EL (cell line): ENCODE measurements at places on chromosomes 1 and 21.

- no peak for DNase-seq
Observed at GRCh38 chr1:7331926-7332535, 439.1 kb upstream of the VAMP3 start.

- no peak for DNase-seq
Observed at GRCh38 chr1:44407430-44408211, 2.6 kb downstream of the RNF220 start.

DNA sequence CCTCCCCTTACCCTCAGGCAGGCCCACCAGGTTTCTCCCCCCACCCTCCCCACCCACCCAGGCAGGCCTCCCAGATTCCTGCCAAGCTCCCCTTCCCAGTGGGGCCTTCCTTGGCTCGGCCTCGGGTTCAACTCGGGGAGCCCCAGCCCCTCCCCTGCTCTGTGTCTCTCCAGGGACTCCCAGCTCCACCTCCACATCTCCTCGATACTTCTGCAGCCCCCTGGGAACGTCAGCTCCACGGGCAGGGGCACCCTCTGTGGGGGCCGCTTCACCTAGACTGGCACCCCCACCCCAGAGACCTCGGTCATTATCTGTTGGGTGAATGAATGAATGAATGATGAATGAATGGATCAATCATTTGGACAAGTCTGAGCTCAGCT is 775 bp downstream of the MMEL1 start:
- no peak for DNase-seq

- peak; percentile 72 for DNase-seq
Observed at GRCh38 chr1:94746635-94747525, 73.3 kb upstream of the SLC44A3 start.

- no peak for DNase-seq
Observed at GRCh38 chr1:167627615-167627864, 2.5 kb upstream of the RCSD1 start.

- no peak for DNase-seq
Observed at GRCh38 chr1:233078396-233078795, 128.0 kb downstream of the NTPCR start.

GRCh38 chr1:234957330-234958065 is 171.1 kb downstream of the TOMM20 start:
- peak; percentile 83 for DNase-seq

DNA sequence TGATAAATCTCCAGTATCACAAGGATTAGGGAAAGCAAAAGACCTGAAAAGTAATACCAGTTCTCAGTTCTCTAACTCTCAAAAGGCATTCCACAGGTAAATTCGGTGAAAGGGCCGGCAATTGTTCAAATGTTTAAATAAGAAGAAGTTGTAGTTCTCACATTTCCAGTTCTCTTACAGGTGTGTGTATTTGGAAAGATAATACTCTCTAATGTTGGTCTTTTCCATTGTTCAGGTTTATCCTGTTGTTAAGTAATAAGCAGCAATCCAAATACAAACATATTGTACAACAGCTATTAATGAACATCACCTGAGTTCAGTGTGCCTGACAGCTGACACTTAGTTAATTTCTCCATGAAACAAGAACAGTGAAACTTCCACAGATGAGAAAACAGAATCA is 13.2 kb upstream of the PRKAB2 start:
- no peak for DNase-seq

- DNase-seq = no peak
Observed at GRCh38 chr1:195294911-195295310, 1313.3 kb downstream of the KCNT2 start.

- DNase-seq = peak; percentile 8
Observed at GRCh38 chr1:47751996-47752451, 245.2 kb downstream of the TRABD2B start.

DNA sequence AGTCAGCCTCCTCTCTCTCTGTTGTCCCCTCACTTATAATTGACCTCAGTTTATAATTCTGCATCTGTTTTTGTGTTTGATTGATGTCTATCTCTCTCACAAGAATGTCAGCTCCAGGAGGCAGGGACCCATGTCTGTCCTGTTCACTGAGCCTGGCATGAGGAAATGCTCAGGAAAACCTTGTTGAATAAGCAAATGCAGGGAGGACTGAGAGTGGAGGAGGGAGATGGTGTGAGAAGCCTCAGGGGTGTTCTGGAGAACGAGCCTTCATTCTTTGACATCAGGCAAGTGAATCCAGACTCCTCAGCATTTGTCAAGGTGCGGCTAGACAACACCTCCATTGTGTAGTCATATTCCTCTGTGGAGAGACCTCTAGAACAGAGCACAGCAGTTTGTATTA is 45.5 kb downstream of the MAN1C1 start:
- DNase-seq = no peak

GRCh38 chr1:7376676-7377075 is 394.4 kb upstream of the VAMP3 start:
- no peak for DNase-seq

DNA sequence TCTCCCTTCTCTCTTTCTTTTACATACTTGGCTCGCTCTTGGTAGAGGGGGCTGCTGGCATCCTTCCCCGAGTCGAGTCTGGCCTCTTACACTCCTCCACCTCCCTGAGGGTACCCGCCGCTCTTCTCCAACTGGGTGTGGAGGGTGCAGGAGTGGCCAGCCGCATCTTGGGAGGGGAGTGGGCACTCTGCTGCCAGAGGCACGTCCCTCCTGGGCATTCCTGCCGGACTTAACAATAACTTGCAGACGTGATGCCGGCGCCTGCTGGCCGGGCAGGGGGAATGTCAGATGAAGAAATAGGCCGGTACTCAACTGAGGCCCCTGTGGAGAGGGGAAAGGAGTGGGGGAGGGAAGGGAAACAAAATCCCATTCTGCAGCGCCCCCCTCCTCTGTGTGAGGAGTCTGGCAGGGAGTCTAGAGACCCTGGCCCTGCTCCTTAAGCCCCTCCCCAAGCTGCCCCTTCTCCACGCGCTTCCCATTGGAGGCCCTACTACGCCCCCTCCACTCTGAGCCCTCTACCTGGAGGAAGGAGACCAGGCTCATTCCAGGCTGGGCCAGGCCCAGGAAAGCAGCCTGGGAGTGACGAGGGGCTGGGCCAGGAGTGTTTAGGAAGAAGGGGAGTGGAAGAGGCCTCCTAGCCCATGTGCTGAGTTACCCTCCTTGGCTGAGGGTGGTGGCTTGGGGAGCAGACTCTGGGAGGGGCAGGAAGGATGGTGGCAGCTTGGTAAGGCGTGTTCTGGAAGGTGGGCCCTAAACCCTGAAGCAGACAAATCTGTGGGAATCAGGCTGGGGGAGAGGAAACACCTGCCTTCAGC is 1.8 kb downstream of the ATP2B4 start:
- peak; percentile 76 for DNase-seq

GRCh38 chr1:236480758-236481436 is 42.9 kb upstream of the LGALS8 start:
- no peak for DNase-seq

- DNase-seq = peak; percentile 2
Observed at GRCh38 chr1:191634801-191635508, 523.3 kb upstream of the RGS18 start.

DNA sequence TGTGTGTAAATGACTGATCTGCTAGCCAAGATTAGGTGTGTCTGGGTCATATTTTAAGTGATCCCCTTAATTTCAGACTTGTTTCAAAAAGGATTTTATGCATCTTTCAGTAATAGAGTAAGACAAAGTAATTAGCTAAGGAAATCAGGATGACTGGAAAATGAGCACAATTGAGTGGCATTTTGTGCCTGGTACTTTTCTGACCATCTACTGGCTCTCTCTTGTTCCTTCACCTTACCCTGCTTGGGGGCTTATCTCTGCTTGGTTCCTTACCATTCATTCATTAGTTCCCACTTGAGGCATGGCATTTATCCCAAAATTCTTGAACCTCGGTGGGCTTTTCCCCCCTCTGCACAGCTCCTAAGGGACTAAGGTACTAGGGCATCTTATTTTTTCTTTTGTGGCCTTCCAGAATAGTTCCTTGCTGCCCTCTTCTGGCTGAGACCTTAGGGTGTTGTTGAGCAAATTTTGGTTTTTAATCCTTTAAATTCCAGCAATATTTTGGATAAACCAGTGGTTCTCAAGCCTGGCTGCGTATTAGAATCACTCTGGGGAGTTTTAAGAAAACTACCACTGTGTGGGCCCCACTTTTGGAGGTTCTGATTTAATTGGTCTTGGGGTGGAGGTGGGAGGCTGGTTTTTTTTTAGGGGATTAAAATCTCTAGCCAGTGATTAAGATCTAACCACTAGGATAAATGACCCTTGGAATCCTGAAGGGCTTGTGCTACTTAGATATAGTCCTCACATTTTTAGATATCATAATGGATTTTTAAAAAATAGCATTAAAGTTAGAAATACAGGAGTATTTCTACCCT is 50.8 kb downstream of the HS2ST1 start:
- DNase-seq = peak; percentile 32

DNA sequence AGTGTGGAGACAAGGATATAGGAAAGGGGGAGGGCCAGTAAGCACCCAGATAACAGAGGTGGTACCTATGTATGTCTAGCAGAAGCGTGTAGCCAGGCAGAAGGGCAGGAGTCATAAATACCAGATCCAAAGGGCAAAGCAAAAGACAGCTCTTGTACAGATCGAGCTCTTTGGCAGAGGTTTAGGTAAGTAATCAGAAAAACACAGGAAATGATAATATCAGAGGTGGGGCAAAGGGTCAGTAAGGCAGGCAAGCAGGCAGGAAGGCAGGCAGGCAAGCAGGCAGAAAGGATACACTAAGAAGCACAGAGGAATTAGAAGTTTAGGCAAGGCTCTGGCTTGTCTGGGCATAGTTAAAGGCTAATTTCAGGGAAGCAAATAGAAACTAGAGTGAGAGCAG is 22.7 kb upstream of the SLFNL1 start:
- no peak for DNase-seq

GRCh38 chr1:10046356-10047085 is 13.8 kb downstream of the UBE4B start:
- DNase-seq = no peak

DNA sequence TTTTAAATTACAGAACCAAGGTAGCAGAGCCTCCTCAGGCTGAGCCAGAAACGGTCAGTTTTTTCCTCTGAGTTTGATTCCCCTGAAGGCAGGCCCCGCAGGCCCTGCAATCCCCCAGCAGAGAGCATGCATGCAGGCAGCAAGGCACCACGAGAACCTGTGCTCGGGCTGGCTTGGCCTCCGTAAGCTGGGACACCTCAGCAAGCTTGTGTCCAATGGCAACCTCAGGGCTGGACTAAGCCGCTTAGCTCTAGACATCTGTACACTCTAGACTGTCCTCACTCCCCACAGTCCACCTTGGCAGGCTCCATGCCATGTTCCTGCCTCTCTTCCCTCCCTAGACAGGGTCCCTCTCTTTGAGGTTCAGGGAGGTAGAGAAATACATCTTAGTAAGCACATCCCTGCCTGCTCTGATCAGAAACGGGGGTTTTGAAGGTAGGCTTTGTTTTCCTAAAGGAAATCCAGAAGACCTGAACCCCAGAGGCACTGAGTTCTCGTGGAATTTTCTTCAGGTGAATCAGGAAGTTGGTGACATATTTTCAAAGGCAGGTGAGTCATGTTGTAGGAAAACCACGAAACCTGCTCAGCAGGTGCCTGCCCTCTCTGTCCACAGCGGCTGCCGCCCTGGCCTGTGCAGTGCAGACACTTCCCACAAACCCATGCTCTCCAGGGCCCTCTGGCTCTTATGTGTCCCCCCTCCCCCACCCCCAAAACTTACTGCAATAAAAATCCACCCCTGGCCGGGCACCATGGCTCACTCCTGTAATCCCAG is 7.0 kb downstream of the TMEM63A start:
- DNase-seq = no peak

- DNase-seq = no peak
Observed at GRCh38 chr1:153734396-153735089, 6.7 kb downstream of the INTS3 start.

- DNase-seq = no peak
Observed at GRCh38 chr1:203162403-203162802, 13.2 kb downstream of the MYBPH start.

DNA sequence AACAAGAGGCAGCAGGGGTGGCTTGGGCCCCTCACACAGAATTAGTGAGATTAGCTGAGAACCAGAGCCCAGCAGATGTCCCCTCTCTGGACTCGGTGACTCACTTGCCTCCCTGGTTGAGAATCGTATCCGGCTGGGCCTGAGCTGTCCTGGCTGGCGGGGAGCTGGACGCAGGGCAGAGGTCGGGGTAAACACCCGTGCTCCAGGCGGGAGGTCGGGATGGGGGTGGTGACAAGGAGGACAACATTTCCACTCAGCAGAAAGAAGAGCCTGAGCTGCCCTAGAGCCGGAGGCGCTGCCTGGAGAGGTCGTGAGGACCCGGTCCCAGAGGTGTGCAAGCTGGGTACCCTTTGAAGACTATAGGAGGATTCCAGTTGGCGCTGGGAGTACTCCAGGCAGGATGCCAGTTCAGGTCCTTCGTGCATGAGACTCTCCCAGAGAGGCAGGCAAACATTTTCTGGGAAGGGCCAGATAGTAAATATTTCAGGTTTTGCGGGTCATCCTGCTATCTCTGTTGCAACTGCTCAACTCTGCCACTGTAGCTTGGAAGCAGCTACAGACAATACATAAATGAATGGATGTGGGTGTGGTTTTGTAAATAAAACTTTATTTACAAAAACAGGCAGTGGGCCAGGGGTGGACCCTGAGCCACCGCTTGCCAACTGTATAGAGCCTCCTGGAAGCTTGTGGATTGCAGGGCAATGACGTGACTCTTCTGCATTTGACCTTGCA is 116.8 kb upstream of the WNT4 start:
- DNase-seq = peak; percentile 14

DNA sequence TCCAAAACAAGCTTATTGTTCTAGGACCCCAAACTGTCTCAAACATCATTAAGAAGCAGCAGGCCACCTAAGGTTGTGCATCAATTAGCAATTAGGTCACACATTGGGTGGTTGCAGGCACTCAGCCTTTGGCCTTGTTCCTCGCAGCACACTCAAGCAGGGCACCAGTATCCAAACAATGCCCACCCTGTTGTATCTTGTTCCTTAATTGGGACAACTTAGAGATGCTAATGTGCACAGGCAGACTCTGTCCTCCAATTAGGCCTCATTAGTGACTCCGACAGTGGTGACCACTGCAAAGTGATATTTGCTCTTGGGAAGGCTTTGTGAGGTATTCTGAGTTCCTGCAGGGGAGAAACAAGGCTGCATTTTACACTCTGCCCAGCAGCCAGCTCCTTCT is 515.1 kb upstream of the PTBP2 start:
- DNase-seq = no peak

DNA sequence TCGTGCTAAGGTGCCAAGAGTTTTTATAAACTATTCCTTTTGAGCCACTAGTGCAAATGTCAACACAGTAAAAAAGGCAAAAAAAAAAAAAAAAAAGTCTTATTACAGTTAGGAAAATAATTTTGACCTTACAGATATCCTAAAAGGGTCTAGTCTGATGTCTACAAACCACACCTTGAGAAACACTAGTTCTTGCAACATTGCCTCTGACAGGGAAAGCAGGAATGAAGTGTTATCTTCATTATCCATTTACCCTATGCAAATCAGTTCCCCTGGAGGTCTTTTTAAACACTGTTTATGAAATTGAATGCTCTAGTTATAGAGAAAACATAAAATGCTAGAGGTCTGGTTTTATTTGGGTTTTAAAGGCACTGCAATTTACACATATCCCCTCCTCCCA is 115.2 kb upstream of the DMRTA2 start:
- DNase-seq = no peak

- no peak for DNase-seq
Observed at GRCh38 chr1:83083589-83084224, 915.2 kb downstream of the TTLL7 start.
